Hematopoietic multipotent progenitor cell treated with erythropoietin and hydrocortisone succinate and interleukin-3 and kit ligand, for 15 days (in vitro differentiated cells): ENCODE measurements at places on chromosomes 16 and 17.
A peak's percentile ranks its signal among the peaks of the same experiment; 100 is the strongest.

- DNase-seq: no peak
Measured at GRCh38 chr16:53031323-53031942, 21.3 kb downstream of the CHD9NB start.

DNA sequence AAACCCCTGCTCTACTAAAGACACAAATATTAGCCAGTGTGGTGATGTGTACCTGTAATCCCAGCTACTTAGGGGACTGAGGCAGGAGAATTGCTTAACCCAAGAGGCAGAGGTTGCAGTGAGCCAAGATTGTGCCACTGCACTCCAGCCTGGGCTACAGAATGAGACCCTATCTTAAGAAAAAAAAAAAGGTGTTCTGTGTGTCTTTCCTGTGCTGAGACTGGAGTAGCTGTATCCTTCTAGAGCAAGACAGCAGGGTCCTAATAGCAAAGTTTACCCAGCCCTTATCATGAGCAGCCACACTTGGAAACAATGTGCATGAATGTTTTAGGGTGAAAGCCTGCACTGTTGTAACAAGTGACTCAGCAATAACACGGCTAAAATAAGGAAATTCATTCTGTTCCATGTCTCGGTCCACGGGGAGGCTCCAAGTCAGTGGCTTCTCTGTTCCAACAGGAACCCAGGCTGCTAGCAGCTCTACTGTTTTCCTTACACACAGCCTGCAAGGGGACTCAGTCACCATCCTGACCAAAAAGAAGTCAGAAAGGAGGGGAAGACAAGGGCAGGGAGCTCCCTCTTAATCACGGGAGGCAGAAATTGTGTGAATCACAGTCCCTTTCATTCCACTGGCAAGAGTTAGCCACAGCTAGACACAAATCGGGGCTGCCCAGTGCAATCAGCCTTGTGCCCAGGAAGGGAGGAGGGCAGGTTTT, 7.1 kb upstream of the SLC5A11 start:
- DNase-seq: peak; percentile 5

DNA sequence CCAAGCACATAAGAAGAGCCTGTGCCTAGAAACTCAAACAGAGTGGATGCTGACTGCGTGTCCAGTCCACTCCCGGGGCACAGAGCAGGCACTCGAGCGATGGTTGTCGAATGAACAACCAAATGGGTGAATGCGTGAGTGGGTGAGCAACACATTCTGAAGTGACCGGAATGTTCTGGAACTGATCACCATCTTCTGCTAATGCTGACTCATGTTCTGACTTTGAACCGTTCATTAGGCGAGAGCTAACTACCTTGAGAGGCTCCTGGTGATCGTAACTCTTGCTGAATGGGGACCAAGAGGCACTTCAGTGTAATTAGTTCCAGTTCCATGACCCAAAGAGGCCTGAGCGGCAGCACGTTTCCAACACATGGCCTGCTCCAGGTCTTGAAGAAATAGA, 37.9 kb downstream of the IRF8 start:
- no peak for DNase-seq

DNA sequence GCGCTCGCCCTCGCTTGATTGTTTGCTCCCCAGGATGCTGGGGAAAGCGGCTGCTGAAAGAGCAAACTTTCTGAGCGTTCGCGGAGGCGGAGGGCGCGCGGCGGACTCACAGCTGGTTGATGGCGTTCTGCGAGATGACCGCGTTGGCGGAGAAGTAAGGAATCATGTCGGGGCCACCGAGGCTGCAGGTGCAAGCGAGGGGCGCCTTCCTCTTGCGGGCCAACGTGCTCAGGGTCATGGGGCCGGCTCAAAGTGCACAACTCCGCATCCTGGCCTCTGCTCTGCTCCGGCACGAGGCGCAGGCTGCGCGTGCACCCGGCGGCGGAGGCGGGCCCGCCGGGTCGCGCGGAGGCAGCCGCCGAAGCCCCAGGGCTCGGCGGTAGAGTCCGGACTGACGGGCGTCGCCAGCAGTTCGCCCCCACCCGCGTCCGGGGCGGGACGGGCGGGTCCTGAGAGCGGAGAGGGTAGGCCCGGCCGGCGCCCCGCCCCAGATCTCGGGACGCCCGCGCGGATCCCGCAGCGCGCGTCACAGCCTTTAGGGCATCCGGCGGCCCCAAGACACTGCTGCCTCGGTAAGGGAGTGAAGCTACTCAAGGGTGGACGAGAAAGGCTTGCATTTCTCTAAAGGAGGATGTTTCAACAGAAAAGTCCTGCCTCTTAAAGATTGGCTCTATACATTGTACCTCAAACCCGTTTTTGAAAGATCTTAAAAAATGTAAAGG, 138.5 kb upstream of the CORO6 start:
- peak; percentile 22 for DNase-seq

- DNase-seq: no peak
Measured at GRCh38 chr17:58289869-58290268, 9.1 kb upstream of the MPO start.

DNA sequence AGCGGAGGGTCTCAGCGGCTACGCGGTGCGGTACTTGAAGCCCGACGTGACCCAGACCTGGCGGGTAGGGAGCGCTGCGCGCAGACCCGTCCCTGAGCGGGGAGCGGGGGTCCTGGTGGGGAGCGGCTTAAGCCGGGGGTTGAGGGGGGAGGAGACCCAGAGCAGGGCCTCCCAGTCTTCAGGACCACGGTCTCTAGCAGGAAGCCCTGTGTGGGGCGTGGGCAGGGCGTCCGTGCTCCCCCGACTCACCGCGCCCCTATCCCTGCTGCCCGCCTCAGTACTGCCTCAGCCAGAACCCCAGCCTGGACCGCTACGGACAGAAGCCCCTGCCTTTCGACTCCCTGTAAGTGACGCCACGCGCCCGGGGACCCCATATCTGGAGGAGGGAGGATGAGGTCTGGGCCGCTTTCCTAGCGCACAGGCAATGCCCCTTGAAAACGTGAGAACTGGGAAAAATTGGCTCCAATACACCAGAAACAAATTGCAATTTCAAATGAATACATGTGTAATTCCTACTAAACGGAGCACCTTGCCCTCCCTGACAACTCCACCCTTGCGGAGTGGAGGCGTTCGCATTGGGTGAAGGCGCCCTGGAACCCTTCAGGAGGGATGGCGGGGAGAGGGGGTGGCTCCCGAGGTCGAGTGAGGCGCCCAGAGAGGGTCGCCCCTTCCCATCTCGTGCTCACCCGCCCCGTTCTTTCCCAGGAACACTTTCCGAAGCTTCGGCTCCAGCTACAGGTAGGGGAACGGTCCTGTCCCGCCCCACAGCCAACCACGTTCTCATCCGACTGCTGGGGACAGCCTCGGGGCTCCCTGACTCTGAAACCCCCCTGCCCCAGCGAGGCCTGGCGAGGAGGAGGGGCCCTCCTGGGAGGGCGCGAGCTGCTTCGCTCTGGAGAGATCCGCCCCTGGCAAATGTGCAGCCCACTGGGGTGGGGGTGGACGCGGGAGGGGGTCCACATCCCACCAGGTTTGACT, 14.6 kb upstream of the CNGB1 start:
- DNase-seq: no peak

- DNase-seq: peak; percentile 87
Measured at GRCh38 chr16:30956601-30957455, 726 bp upstream of the SETD1A start.

GRCh38 chr16:1723450-1724147, 17.6 kb downstream of the MAPK8IP3 start:
- peak; percentile 69 for DNase-seq

DNA sequence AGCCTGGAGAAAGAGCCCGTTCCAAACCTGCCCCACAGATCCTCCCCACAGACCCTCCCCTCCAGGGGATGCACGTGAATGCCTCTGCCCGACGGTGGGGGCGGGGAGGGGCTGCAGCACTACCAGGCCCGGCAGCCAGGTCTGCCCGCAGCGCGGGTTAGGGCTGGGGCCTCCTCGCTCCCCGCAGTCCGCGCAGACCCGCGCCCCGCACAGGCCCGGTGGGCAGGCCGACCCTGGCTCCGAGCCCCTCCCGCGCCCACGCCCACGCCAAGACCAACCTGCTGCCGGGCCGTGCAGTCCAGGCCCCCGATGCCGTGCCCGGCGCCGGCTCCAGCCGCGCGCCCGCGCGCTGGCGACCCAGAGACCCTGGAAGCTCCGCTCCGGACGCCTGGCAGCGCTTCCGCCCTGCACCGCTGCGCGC, at the start of gene RPUSD1:
Gene RPUSD1, minus strand, starts transcription at position 404 of the 421 bp plus-strand sequence. CDS start 644 bp downstream, outside the sequence.
- no peak for DNase-seq

DNA sequence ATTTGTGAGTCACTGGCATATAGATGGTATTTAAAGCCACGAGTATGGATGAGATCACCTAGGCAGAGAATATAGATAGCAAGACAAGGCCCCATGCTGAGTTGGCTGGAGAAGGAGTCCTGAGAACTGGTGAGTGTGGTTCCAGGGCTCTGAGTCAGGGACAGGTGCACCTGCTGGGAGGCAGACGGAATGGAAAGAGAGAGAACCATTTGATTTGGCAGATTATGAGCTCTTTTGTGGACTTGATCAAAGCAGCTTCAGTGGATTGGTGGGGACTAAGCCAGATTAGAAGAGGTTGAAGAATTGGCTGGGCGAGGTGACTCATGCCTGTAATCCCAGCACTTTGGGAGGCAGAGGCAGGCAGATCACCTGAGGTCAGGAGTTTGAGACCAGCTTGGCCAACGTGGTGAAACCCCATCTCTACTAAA, 4.3 kb upstream of the C16orf92 start:
- DNase-seq: no peak

- no peak for DNase-seq
Measured at GRCh38 chr16:89613954-89614459, 565 bp downstream of the DPEP1 start.

- DNase-seq: no peak
Measured at GRCh38 chr16:23081675-23082119, 67.6 kb downstream of the USP31 start.

DNA sequence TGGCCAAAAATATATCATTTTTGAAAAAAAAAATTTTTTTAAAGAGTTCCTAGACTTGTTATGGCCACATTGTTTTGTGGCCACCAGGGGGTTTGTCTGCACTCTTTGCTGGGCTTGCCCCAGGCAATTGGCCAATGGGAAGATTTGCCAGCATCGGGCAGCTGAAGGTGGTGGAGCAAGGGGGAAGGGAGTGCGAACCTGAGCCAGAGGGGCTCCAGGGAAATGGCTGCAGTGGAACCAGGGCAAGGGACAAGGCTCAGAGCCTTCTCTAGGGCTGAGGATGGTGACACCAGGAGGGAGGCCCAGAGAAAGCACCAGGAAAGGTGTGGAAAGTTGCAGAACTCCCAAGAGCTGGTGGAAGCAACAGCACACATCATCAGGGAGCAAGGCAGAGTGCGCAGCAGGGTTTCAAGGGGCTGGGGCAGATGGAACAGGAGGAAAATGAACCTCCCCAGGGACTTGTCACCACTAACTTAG, 15.5 kb upstream of the CMIP start:
- no peak for DNase-seq

- no peak for DNase-seq
Measured at GRCh38 chr16:7745276-7745675, 412.6 kb downstream of the RBFOX1 start.

GRCh38 chr16:9801651-9802050, 380.6 kb downstream of the GRIN2A start:
- no peak for DNase-seq

GRCh38 chr16:67017810-67018488, 11.0 kb upstream of the CBFB start:
- DNase-seq: peak; percentile 55
